ELF-1 (cell line): ENCODE measurements at places on chromosomes 1 and 21.
A peak's percentile ranks its signal among the peaks of the same experiment; 100 is the strongest.

GRCh38 chr1:198906739-198907422 is 268.0 kb downstream of the PTPRC start:
- DNase-seq = no peak

DNA sequence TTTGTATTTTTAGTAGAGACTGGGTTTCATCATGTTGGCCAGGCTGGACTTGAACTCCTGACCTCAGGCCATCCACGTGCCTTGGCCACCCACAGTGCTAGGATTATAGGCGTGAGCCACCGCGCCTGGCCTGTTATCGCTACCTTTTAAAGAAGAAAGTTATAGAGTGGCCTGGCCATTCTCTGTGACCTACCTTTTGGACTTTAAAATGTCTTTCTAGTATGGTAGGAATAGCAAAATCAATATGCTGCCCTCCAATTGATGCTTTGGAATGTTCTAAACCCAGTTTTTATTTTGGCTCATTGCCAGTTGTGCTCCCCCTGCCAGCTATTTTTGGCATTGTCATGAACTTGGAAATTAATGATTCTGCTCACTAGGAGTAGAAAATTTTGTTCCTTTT is 19.9 kb downstream of the HIPK1 start:
- no peak for DNase-seq

- no peak for DNase-seq
These were observed 255.8 kb downstream of the RHOU start for GRCh38 chr1:228990906-228991569.

DNA sequence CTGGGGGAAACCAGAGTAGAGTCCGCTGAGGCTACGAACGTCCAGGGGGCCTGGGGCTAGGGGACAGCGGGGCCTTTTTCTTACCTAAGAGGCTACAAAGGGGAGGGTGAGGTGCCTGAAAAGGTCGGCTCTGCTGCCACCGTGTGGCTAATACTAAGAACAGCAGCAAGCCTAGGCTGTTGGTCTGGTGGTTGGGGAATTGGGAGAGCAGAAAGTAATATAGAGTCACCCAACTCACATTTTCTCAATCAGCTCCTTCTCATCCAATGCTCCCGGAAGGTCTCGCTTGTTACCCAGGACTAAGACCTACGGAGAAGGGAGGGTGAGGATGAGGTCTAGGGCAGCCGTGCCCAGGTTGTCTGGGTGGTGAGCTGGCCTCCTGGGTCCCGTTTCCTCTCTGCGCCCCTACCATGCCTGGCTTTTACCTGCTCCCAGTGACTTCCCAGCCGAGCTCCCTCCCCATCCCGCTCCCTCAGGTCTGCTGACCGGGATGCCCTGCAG is 9.3 kb downstream of the ARL8A start:
- peak; percentile 88 for DNase-seq

DNA sequence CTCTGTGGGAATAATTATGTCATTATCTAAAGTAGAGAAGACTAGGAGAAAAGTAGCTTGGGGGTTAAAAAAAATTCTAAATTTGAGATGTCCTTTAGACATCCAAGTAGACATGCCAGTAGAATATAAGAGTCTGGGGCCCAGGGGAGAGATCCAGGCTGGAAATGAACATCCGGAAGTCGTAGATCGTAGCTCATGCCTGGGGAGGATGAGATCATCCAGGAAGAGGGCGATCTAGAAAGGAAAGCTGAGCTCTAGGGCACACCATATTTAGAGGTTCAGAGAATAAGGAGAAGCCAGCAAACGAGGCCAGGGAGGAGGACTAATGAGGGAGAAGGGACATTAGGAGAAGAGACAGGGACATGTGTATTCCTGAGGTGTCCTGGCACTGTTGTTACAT is 12.2 kb downstream of the NGF start:
- DNase-seq = no peak

DNA sequence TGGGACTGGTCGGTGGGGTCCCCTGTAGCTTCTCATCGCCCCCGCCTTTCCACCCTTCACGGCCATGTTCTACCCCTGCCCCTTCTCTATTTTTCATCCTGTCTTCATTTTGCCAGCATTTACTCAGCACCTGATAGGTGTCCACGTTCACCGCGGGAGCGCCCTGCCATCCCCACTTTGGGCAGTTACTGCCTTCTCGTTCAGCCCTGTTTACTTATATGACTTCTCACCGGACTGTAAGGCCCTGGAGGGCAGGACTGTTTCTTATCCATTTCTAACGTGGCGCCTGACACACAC is 380 bp downstream of the MFN2 start:
- no peak for DNase-seq

DNA sequence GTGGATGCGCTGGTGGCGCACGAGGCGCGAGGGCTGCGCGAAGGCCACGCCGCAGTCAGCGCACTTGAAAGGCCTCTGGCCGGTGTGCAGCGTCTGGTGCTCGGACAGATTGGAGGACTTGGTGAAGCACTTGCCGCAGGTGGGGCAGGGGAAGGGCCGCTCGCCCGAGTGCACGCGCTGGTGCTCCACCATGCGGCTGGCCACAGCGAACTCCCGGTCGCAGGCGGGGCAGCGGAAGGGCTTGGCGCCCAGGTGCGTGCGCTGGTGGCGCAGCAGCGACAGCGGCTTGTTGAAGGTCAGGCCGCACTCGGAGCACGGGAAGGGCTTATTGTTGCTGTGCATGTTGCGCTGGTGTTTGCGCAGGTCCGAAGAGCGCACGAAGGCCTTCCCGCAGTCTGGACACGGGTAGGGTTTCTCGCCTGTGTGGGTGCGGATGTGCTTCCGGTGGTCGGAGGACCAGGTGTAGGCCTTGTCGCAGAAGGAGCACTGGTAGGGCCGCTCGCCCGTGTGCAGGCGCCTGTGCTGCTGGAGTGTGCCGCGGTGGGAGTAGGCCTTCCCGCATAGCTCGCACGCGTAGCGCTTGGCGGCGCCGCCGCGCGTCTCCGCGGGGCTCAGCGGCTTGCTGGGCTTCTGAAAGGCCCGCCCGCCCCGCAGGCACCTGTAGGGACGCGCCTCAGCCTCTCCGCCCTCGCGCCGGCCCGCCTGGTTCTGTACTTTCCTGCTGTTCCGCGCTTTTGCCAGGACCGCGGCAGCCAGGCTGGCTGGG is 4.7 kb downstream of the ZNF648 start:
- DNase-seq = peak; percentile 72

DNA sequence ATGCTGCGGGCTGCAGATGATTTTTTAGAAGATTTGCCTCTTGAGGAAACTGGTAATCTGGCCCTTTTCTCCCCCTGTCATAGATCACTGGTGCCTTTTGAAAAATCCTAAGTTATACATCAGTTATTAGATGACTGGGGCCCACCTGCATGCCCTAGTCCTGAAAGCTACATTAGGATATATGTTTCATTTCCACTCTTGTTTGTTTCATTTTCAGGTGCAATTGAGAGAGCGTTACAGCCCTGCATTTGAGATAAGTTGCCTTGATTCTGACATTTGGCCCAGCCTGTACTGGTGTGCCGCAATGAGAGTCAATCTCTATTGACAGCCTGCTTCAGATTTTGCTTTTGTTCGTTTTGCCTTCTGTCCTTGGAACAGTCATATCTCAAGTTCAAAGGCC is 8.1 kb upstream of the IFI44 start:
- no peak for DNase-seq

DNA sequence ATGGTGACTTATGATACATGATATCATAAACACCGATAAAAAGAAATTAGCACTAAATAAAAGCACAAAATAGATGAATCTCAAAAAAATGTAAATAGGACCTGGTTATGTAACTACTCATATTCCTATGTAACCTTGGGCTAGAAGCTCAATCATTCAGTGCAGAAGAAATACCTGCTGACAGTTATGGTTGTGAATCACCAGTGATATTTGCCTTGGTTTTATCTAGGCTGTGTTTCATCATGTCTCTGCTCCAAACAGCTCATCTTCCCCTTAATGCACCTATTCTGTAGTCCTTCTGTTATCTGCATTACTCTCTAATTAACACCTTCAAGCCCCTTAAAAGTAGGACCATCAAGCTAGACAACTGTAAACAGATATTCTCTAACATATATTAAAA is 16.3 kb upstream of the PIGC start:
- DNase-seq = no peak

DNA sequence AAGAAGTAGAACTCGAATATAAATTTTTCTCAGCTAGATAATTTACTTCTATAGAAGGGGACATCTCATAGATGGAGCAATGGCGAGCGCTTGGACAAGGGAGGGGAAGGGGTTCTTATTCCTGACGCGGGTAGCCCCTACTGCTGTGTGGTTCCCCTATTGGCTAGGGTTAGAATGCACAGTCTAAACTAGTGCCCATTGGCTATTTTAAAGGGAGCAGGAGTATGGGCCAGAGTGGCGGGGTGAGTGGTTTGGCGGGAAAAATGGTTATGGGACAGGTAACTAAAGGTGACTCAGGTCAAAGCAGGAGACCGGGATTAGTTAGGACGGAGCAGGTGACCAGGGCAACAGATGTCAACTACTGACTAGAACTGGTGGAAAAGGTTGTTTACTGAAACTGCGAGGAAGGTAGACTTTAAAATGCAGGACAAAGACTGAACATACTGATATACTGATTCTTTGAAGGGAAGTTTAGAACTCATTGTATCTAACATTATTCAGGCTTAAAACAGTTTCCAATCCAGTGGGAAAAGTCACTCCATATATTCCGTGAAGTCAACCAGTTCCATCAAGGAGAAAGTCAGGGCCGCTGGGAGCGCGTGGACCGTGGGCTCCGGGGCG is 940 bp upstream of the ATAD3A start:
- peak; percentile 79 for DNase-seq

GRCh38 chr1:232227306-232227705 is 402.6 kb downstream of the SIPA1L2 start:
- DNase-seq = peak; percentile 52

GRCh38 chr1:156244126-156244525 is 2.1 kb downstream of the BGLAP start:
- DNase-seq = no peak

DNA sequence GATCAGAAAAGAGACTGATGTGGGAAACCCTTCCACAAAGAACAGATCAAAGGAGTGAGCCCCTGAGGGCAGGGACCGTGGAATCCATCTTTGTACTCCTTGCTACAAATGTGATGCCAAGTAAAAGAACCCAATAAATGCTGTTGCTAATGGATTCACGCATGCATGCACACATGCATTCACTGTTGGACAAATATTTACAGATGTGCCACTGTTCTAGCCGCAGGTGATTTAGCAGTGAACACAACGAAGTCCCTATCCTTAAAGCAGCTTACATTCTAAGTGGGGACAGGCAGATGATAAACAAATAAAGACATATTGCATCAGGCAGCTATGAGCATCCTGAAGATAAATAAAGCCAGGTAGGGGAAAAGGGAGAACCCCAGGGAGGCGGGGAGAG is 67.8 kb downstream of the ITPKB start:
- DNase-seq = no peak

DNA sequence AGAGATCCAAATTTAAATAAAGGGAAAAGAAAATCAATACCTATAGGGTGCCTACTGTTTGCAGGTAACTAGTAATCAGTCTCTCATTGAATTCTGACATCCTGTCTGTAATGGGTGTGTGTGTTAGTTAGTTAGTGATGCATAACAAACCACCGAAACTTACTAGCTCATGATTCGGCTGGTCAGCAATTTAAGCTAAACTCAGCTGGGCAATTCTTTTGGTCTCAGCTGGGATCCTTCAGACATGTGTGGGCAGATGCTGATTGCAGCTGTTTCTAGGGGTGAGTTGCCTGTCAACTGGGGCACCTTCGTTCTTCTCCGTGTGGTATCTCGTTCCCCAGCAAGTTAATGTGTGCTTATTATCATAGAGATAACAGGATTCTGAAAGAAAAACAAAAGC is 40.2 kb upstream of the ZNF124 start:
- DNase-seq = no peak

GRCh38 chr1:61441723-61442262 is 283.1 kb downstream of the TM2D1 start:
- DNase-seq = no peak

DNA sequence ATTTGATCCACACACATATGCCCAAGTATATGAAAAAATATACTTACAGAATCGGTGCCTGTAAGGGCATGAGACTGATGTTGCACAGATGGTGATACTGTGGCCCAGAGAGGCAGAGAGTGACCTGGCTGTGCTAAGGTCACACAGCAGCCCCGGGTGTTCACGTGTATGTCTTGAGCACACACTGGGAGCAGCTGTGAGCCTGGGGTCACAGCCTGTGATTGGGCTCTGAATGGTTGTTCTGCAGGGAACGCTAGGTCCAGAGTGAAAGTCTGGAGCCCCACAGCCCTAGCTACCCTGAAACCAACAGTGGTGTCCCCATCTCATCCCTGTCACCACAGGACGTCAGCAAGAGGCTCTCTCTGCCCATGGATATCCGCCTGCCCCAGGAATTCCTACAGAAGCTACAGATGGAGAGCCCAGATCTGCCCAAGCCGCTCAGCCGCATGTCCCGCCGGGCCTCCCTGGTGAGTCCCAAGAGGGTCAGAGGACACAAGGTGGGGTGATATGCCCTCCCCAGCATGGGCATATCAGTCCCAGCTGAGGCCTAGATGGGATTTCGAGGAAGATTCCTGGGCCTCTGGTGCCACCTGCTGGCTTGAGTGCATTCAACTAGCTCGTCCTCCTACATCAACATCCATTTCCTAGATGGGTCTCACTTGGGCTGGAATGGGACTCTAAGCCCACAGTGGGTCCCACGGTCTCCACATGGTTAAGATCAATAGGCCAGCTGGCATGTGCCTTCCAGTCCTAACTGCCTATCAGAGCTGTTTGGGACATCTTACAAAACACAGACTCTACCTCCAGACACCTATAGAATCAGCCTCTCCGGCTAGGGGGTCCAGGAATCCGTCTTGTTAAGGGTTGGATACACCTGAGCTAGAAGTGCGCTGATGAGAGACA is 19.7 kb downstream of the CDK18 start:
- peak; percentile 89 for DNase-seq

GRCh38 chr1:9437961-9438430 is 101.3 kb upstream of the SLC25A33 start:
- DNase-seq = no peak

GRCh38 chr1:24343412-24344089 is 24.4 kb downstream of the GRHL3 start:
- no peak for DNase-seq

DNA sequence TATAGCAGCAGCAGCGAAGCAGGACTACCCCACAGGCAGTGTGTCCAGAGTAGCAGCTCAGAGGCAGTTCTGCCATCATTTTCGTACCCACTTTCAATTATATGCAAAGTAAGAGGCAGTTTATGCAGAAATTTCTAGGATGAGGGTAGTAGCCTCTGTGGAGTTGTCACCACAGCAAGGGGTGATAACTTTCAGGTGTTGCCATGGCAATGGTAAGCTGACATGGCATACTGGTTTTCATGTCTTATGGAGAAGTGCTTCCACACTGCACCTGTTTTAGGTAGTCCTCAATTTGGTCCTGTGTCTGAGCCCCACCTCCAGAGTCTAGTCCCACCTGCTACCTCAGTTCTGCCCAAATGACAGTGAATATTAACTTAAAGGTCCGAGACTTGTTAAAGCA is 133.3 kb upstream of the SYT6 start:
- DNase-seq = no peak

GRCh38 chr1:227065311-227065710 is 125.2 kb downstream of the COQ8A start:
- DNase-seq = no peak

- DNase-seq = no peak
These were observed 633.5 kb downstream of the KIF26B start for GRCh38 chr1:245788269-245788668.
